ENCODE measurements at places on chromosomes 2 and 18. TPM values are rescaled to one million over a fixed set of nuclear protein-coding genes. Genes with fewer than 3 reads are reported as not detected.

The SULT1C3 gene
- polyA plus RNA-seq = not detected

The XDH gene
- 5.0 TPM for polyA plus RNA-seq

The SNED1 gene
- 27.3 TPM for polyA plus RNA-seq

The MGAT5 gene
- 6.1 TPM for polyA plus RNA-seq

The TUBA3E gene
- polyA plus RNA-seq = not detected

The ITGA4 gene
- 4.5 TPM for polyA plus RNA-seq

DNA sequence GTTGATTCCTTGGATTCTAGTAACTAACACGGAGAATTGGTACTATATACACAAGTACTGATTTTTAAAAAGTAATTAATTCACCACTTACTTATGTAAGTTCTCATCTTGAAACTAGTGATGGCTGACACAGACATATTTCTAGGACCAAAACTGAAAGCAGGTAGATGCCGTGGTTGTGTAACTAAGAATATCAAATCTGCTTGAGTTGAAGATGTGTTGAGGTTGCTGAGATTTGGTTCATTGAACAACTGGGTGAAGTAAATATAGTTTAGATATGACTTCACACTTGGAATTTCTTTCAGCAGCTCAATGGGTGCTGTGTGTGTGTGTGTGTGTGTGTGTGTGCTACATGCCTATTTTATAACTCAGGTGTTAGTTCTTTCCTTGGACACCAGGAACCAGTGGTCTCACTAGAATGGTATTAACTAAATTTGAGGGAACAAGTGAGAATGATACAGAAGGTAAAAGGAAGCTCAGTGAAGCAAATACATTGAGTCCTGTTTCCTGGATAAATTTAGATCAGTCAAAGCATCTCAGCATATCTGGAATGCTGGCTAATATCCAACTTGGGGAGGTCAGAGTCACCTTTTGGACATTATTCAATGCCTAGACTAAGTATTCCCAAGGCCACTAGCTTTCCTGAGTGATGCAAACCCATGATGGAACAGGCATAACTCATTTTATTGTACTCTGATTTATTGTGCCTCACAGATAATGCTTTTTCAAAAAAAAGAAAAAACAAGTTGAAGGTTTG is 110.7 kb upstream of the ZEB2 start:
- no peak for DNase-seq
- H3K27ac ChIP-seq = no peak overlapping the region
- no peaks in the 10 kb centered on the region for H3K27me3 ChIP-seq

DNA sequence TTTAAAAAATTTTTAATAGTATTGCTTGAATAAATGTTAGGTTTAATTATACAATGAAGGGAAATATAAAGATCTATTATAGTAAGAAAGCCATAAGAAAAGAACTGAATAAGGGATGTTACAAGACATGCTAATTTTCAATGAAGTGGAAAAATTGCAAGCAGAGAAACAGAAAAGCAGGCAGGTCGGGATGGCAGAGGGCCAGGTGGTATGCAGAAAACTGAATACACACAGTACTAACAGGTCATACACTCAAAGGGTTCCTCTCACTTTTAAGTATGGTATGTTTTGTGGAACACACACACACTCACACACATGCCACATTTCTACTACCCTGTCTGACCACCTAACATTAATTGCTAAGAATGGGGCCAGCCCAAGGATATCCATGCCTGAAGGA is 76.7 kb upstream of the DTNA start:
- H3K27me3 ChIP-seq = no peaks in the 10 kb centered on the region
- H3K4me3 ChIP-seq = no peak overlapping the region
- H3K4me1 ChIP-seq = no peaks in the 10 kb centered on the region
- no peaks in the 10 kb centered on the region for H3K36me3 ChIP-seq
- DNase-seq = no peak
- no peak overlapping the region for H3K27ac ChIP-seq

GRCh38 chr2:65437392-65438135 is 5.2 kb upstream of the SPRED2 start:
- H3K4me3 ChIP-seq = no peak overlapping the region
- H3K36me3 ChIP-seq = no peaks in the 10 kb centered on the region
- DNase-seq = no peak

DNA sequence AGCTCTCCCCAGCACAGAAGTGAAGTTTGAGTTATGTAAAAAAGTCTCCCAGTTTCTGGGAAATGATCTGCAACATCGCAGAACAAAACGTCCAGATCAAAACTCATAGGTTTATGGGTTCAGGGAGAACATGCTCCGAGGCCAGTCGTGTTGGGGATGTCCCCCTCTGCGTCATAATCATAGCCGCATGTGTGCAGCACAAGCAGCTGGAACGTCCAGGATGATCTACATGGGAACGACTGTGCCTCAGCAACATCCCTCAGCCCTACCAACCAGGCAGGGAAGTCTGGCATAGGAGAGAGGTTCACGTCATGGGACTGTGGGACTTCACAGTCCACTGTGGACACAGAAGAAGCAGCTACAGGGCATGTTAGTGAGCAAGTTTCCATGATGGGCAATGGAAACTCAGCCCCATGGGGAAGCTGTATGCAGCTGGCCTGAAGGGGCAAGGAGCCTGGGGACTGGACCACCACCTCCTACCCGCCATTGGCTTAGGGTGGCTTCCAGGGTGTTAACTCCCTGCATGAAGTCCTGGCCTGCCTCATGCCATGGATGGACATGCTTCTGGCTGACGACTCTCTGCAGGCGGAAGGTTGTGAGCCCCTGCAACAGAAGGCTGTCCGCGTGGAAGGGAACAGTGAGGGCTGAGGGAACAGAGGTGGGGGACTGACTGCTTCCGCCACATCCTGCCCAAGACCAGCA is 96.9 kb downstream of the COPS8 start:
- no peak overlapping the region for H3K27ac ChIP-seq
- no peaks in the 10 kb centered on the region for H3K27me3 ChIP-seq
- DNase-seq = no peak
- no peaks in the 10 kb centered on the region for H3K36me3 ChIP-seq
- no peak overlapping the region for H3K4me3 ChIP-seq
- no peaks in the 10 kb centered on the region for H3K4me1 ChIP-seq

GRCh38 chr2:152186262-152186661 is 10.7 kb upstream of the STAM2 start:
- no peak overlapping the region for H3K27ac ChIP-seq
- no peak overlapping the region for H3K4me3 ChIP-seq
- DNase-seq = no peak
- H3K4me1 ChIP-seq = no peaks in the 10 kb centered on the region
- no peaks in the 10 kb centered on the region for H3K36me3 ChIP-seq

GRCh38 chr2:84940088-84940470 is 30.9 kb upstream of the KCMF1 start:
- H3K4me1 ChIP-seq = no peaks in the 10 kb centered on the region
- H3K27ac ChIP-seq = no peak overlapping the region
- no peaks in the 10 kb centered on the region for H3K27me3 ChIP-seq
- DNase-seq = no peak

GRCh38 chr2:10834068-10834655 is 21.6 kb upstream of the PDIA6 start:
- DNase-seq = no peak
- H3K27ac ChIP-seq = no peak overlapping the region
- no peak overlapping the region for H3K4me3 ChIP-seq
- H3K27me3 ChIP-seq = no peaks in the 10 kb centered on the region
- no peaks in the 10 kb centered on the region for H3K36me3 ChIP-seq

GRCh38 chr2:108360776-108361468 is 16.8 kb upstream of the SULT1C4 start:
- no peak for DNase-seq
- no peak overlapping the region for H3K4me3 ChIP-seq
- H3K4me1 ChIP-seq = no peaks in the 10 kb centered on the region
- H3K36me3 ChIP-seq = no peaks in the 10 kb centered on the region

- H3K4me3 ChIP-seq = no peak overlapping the region
- H3K27ac ChIP-seq = no peak overlapping the region
- no peaks in the 10 kb centered on the region for H3K4me1 ChIP-seq
- no peak for DNase-seq
- no peaks in the 10 kb centered on the region for H3K36me3 ChIP-seq
These were observed 44.5 kb downstream of the DNER start for GRCh38 chr2:229669841-229670240.

- no peak for DNase-seq
- no peaks in the 10 kb centered on the region for H3K27me3 ChIP-seq
- H3K27ac ChIP-seq = no peak overlapping the region
- no peaks in the 10 kb centered on the region for H3K4me1 ChIP-seq
These were observed 108.8 kb downstream of the NCK2 start for GRCh38 chr2:105853354-105854088.

- H3K4me1 ChIP-seq = no peaks in the 10 kb centered on the region
- no peaks in the 10 kb centered on the region for H3K27me3 ChIP-seq
- no peak overlapping the region for H3K27ac ChIP-seq
These were observed 711.9 kb downstream of the SUCLG1 start for GRCh38 chr2:83747141-83747540.
